ENCODE measurements at places on chromosomes 6 and 20.

DNA sequence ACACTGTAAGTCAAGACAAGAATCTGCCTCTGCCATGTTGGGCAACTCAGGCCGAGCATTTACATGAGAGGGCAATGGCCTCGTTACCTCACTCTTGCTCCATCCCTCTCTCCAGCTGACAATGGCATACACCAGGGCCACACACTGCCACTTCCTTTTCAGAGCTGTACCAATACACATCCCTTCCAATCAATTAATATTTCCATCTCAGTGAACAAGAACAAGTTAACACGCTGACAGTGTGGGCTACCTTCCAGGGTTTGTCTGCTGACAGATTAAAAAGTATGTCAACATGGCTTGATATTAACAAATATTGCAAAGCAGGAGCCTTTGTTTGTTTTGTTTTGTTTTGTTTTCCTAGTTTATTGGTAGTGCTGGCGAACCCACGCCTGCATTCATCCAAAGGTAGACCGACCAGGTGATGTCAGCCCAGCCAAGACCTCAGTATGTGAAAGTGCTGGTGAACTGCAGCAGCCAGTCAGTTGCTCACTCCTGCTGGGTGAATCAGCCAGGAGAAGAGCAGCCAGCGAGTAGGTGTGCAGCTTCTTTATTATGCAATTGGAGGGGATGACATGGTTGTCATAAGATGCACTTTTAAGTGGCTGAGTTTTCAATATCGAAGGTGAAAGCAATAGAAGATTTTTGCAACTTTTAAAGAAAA lies 487.3 kb upstream of the JARID2 start:
- no peak for DNase-seq

DNA sequence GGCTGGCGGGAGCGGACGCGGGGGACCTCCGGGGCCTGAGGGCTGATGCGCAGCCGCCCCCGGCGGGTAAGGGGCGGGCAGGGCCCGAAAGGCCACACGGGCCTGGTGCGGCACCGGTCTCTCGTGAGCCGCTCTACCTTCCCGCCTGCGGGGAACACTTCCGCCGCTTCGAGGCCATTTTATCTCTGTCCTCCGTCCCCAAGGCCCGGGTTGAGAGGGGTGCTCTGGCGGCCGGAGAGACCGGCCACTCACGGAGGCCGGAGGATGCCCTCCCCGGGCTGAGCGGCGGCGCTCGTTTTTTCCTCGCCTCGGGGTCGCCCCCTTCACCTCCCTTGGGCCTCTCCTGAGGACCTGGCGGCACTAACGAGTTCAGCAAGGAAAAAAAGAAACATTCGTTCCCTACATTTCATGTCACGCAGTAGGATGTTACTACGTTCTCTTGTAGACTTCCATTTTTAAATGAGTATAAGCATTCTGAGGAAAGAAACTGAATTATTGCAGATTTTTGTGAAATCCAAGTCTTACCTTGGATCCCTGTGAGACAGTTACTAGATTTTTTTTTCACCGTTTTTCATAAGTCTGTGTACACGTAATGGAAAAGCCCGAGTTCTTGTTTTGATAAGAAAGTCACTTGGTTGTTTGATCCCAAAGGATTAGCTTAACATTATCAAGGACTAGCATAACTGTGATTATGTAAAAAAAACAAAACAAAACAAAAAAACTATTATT lies 575 bp downstream of the WTAP start:
- no peak for DNase-seq

- DNase-seq: peak; percentile 19
These were observed 141.1 kb downstream of the CEP57L1 start for GRCh38 chr6:109236115-109237076.

GRCh38 chr20:29443819-29444218 lies 1813.6 kb upstream of the DEFB115 start:
- DNase-seq: no peak

DNA sequence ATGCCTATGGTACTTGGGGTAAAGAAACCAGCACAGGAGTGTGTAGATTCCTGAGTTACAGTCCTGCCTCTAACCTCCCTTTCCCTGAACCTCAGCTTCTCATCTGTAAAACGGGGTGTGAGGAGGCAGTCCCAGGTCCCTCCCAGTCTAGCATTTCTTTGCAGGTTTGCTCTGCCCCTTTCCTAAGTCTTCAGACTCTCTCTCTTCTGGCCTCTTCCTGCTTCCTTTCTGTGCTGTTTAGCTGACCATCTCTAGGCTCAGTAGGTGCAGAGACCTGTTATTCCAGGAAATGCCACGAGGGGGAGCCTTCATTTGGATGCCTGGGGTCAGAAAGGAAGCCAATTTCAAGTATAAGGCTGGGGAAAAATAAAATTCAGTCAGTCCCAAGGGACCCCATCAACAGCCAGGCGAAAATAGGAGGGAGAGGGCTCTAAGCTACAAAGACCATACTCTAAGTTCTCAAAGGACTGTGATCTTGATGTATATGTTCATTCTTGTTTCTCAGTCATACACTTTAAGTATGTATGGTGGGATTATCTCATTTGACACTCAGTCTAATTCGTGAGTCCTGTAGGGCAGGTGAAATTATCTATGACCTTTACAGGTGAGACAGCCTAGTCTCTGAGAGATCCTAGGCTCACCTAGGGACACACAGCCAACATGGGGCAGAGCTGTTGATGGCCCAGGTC lies 89.1 kb downstream of the NCR2 start:
- peak; percentile 63 for DNase-seq

GRCh38 chr6:74113901-74114300 lies 417.9 kb downstream of the CD109 start:
- no peak for DNase-seq

DNA sequence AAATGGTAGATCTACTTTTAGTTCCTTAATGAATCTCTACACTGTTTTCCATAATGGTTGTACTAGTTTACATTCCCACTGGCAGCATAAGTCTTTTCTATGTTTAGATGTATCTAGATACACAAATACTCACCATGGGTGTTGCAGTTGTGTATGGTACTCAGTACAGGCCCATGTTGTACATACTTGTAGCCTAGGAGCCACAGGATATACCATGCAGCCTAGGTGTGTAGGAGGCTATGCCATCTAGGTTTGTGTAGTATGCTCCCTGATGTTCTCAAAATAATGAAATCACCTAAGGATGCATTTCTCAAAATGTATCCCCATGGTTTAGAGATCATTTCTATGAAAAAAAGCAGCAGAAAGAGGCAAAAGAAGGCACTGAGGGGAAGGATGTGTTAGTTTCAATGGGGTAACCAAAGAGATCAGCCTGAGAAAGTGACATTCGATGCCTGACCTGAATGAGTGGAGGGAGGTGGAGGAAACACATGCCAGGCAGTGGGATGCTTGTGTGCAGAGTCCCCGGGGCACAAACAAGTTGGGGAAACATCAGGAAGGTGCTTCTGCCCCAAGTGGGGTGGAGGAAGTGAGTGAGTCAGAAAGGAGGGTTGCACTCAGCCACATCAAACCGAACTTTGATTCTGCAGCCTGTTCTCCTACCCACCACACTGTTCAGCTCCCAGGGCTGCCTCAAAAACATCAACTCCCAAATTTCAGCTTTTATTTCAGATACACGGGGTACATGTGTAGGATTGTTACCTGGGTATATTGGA lies 191.2 kb downstream of the ZNF217 start:
- no peak for DNase-seq

GRCh38 chr6:127716465-127716864 lies 139.5 kb downstream of the C6orf58 start:
- no peak for DNase-seq

DNA sequence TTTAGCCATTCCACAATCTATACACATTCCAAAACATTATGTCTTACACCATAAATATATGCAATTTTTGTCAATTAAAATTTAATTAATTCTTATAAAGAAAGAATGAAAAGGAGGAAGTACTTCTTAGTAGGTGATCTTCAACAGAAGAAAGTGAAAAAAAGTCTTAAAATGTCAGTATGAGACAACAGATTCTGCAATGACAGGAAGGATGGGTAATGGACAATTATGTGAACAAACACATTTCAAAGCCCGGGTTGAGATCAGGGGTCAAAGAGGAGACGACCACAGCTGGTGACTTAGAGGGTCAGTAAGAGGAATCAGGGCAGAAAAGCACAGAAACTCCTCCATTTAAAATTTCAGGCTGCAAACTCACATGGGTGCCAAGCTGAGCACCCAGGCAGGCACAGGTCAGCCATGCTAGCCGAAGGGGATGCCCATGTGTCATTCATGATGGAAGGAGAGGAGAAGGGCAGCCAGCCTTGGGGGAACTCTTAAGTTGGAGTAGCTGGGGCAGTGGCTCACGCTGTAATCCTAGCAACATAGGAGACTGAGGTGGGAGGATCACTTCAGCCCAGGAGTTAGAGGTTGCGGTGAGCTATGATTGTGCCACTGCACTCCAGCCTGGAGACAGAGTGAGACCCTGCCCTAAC lies 11.0 kb downstream of the VSX1 start:
- no peak for DNase-seq

DNA sequence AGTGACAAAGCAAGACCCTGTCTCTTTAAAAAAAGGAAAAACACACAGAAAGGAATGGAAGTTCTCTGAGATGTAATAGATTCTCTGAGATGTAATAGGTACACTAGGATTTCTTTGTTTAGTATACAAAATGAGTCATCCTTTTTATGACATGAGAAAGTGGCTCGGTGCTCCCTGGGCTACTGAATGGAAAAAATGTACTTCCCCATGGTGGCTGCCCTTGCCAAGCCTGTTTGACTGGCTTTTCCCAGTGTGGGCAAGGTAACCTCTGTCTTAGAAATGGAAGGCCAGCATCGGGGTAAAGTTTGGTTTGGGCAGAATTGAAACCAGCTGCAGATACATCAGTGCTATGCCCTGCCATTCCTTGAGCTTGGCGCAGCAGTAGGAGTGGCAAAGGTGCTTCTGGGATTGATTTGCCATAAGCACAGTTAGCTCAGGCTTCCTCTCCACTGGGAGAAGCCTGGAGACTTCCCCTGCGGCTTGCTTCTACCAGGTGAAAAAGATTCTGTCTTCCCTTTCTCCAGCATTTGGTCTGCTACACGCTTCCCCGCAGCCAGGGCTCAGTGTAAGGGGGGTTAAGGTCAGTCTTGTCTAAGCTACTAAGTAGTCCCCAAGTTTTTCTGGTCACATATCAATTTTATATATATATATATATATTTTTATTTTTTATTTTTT lies 24.5 kb downstream of the ARFGEF2 start:
- no peak for DNase-seq

GRCh38 chr6:39772559-39773273 lies 19.5 kb upstream of the DAAM2 start:
- DNase-seq: no peak

DNA sequence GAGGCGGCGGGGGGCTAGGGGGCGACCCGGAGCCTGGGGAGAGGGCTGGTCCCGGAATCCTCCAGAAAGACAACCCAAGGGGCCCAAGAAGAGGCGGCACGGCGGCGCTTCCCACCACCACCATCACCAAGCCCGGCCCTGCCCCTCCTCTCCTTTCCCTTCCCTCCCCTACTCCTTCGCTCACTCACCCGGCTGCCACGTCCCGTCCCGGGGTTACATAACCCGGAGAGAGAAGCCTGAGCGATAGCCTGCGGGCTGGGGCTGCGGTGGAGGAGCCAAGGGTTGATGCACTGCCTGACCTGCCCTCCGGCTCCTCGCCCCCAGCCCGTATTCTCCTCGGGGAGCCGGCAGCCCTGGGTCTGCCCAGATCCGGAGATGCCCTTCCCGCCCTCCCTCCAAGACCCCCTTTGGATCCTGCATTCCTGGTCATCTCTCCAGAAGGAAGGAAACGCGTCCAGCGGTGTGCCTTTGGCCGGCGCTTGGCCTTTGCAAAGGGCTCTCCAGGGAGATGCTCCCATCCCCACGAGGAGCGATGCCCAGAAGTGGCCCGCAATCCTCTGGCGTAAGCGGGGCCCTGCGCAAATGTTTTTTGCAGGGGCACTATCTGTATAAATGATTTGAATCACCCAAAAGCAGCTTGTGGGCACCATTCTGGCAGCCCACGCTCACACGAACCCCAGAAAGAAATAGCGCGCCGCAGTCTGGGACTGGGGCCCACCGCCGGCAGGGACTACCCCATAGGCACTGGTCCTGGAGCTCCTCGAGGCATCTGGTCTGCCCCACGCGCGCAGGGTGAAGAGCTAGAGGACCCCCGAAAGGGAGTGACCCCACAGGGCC lies 4.6 kb upstream of the CPXM1 start:
- DNase-seq: no peak

DNA sequence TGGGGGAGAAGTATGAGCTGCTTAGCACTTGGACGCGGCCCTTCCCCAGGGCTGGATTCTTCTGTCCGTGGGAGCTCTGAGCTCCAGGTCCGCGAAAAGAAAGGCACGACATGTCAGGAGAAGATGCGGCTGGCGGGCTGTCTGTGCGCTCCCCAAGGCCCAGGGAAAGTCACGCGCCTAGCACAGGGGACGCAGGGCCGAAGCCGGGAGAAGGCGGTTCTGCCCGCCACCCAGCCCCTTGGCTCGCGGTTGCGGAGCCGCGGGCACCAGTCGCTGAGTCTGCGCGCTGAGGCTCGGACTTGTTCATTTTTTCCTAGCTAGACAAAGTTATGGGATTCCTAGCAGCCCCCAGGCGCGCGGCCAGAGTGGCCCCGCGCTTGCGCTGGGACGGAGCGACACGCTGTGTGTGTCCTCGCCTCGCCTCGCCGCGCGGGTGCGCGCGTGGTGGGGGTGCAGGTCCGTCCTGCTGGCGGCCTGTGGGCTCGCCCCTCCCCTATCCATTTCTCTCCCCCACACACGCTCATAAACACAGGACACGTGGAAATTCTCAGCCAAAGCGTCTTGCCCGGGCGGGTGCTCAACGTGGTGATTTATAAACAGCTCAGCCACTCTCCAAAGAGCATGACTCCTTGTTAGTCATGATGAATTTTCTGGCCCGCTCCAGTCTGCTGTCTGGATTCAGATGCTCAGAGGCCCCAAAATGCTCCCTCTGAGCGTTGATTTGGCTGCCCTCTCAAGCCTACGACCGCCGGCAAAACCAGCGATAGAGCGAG lies 1.9 kb upstream of the POU3F2 start:
- DNase-seq: no peak

GRCh38 chr6:39608652-39609345 lies 116.4 kb downstream of the KIF6 start:
- no peak for DNase-seq

- DNase-seq: no peak
These were observed 1.6 kb downstream of the STX7 start for GRCh38 chr6:132511210-132511830.

GRCh38 chr6:148435386-148435785 lies 92.7 kb downstream of the SASH1 start:
- no peak for DNase-seq

GRCh38 chr6:106889692-106890091 lies 84.8 kb downstream of the CD24 start:
- DNase-seq: no peak

DNA sequence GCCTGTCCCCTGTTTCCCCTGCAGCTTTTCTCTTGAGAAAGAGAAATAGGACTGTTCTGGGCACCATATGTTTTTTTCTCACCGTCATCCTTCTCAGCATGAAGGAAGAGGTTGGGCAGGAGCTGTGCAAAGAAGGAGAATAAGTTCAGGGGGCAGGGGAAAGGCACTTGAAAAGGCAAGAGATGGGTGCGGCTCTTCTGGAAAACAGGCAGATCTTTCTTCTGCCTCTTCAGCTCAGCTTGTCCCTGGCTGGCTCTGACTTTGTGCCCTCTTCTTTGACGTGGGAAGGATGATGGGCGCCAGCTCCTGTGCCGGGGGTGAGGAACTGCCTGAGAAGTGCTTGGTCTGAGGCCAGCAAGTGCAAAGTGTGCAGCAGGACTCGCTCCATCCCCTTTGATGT lies 206.5 kb downstream of the DOK5 start:
- no peak for DNase-seq
